ENCODE measurements at places on chromosomes 11 and 22.

- no peak for DNase-seq
Observed at GRCh38 chr11:120563703-120564572, 52.4 kb downstream of the GRIK4 start.

DNA sequence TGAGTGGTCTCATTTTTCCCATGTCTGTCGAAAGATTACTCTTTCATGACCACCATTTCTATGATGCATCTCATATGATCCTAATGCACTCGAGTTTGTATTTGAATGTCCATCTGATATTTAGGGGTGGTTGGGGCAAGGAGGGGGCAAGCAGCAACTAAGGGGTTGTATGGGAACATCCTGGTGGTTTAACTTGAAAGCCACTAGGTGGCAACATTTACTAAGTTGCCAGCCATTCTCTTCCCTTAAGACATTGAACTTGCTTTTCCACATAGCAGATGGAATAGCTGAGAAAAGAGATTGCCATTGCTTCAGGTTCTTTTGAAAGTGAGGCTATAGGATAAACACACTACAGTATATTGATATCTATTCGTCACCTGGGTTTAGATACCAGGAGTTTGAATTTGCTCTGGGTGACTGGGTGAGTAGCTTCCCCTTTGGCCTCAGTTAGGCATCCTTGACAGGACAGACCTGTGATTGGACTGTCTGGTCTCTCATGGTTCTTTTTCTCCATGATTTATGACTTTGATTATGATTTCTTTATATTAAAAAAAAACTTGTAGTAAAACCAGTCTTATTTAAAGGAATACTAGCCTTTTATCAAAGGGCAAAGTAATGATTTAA lies 32.4 kb downstream of the NF2 start:
- no peak for DNase-seq

DNA sequence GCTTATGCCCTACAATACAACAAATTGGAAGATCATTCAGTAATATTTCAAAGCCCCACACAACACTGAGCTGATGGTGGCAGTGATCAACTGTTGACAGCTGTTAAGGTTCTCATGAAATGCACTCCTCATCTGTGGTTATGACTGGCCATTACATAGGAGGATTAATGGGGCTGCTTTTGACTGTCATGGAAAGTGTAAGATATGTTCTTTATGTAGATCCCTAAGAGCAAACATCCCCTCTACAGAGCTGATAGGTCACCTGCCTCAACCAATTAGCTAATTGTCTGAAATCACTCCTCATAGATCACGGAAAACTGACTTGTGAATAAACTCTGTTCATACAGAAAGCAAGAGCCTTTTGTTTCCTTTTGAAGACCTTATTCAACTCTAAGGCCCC lies 78.1 kb downstream of the GAB2 start:
- DNase-seq = no peak

- no peak for DNase-seq
Observed at GRCh38 chr22:46292173-46292572, 4.5 kb upstream of the GTSE1 start.

DNA sequence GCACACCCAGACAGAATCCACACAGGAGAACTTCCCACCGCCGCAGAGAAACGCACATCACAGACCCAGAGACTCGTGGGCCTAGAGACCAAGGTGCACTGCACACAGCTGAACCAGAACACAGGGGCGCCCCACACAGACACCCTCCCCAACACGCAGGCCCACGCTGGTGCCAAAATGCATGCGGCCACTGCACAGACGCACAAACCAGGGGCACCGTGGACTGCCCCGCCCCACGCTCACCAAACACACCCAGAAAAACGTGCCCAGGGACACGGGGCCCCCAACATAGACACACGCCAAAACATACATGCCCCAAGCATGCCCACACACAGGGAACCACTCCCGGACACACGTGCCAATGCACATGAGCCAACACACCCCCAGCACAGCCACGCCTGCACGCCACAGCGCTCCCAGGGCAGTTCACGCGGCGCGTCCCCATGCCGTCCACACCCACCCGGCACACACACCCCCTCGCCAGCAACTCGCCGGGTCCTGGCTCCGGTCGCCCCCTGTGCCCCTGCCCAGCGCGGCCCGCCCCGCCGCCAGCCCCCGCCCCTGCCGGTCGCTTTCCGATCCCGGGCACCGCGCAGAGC lies 7.8 kb downstream of the ELFN2 start:
- DNase-seq = no peak

GRCh38 chr11:7569044-7569443 lies 55.2 kb downstream of the PPFIBP2 start:
- no peak for DNase-seq

DNA sequence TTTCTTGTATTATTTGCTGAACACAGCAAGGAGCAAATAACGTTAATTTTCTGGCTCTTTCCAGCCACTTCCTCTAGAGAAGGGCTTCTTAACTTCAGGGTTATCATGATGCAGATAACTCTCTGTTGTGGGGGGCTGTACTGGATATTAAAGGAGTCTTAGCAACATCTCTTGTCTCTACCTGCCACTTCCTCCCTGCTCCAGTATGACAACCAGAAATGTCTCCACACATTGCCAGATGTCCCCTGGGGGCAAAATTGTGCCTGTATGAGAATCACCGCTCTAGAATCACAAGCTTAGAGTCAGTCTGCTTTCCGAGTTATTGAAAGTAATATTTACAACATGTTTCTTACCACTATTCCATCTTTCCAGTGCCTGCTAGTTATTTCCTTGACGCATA lies 6.8 kb downstream of the JRKL start:
- DNase-seq = no peak

- no peak for DNase-seq
Observed at GRCh38 chr22:47698906-47699305, 936.5 kb downstream of the TBC1D22A start.

- DNase-seq = no peak
Observed at GRCh38 chr11:60925868-60926267, 1.6 kb downstream of the TMEM132A start.

DNA sequence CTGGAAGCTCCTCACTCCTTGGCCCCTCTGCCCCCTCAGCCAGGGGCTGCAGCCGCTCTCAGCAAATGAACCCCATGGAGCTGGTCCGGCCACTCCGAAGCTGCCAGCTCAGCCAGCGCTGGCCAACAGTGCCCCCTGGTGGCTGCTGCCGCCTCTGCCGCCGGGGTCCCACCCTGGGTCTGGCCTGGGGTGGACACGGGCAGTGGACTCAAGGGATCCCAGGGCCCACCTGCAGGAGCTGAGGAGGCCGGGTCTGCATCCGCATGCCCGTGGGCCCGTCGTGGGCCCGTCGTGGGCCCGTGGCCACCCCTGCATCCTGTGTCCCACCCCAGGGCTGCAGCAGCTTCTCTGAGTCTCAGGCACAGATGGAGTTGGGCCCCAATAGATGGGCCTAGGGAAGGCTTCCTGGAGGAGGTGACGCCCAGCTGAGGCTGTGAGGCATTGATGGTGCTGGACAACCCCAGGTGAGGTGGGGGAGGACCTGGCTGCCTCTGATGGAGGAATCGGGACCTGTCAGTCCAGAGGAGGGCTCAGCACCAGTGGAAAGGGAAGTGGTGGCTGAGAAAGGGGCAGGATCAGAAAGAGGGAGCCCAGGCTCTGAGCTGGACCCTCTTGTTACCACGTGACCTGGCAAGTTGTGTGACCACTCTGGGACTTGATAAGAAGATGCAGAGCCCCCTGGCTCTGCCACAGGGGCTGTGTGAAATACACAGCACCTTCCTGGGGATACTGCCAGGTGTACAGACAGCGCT lies 522.3 kb downstream of the BRD1 start:
- peak; percentile 63 for DNase-seq

DNA sequence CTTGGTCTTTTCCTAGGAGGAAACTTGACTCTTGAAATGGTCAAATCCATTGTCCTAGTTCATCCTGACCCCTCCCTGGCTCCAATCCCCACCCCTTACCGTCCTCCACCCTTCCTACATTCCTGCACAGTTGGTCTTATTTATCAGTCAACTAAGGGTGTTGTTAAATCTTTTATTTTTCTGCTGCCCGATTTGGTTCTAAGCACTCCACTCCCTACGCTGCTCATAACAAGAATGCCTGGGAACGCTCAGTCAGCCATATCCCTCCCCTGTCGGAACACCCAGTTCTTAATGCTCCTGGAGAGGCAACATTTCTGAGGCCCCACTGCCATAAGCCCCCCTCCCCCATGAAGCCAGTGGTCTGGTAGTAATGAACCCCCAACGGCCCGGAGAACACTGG lies 9.7 kb downstream of the EHF start:
- DNase-seq = no peak

Measured in stimulated activated CD4-positive, alpha-beta T cell treated with anti-CD3 and anti-CD28 coated beads, Interleukin-12 subunit alpha, Interleukin-12 subunit beta, amount 100 ng/mL, for 24 hours (primary cell).